ENCODE measurements at places on chromosomes 3 and 15. TPM values are rescaled to one million over a fixed set of nuclear protein-coding genes. Genes with fewer than 3 reads are reported as not detected.

DNA sequence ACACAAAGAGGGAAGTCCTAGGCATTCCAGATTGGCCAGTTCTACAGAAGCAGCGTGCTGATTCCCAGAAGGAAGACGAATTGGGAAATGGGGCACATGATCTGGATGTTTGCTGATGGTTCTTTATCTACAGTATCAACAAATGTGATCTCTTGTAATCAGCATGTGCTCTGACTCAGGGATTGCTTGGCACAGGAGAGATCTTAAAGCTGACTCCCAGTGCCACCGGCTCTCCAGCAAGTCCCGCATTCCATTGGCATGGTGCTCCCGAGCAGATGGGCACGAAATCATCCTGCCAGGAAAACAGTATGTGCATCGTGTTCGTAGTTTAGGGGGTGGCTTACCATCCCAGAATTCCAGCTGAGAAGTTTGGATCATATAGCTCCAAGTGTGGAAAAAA is 259.9 kb upstream of the NR2F2 start:
- H3K36me3 ChIP-seq: no peaks in the 10 kb centered on the region
- H3K27ac ChIP-seq: no peak overlapping the region
- H3K27me3 ChIP-seq: no peaks in the 10 kb centered on the region
- H3K4me1 ChIP-seq: no peaks in the 10 kb centered on the region
- no peak for DNase-seq
- no peak overlapping the region for H3K4me3 ChIP-seq

DNA sequence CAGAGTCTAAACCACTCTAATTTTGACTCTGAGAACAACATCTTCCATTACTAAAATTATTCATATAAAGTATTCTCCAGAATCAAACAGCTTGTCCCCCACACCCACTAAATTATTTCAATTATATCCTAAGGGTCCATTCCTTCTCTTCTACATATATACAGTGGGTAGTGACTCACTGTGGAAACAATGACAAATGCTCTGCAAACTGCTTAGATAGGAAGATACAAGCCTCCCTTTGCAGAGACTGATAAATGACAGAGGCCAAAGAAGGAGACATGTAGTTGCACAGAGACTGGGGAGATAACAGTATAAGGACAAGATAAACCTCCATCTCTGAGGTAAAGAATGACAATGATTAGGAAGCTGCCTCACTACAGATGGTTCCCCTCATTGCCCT is 1087.4 kb downstream of the AGBL1 start:
- no peaks in the 10 kb centered on the region for H3K36me3 ChIP-seq
- no peaks in the 10 kb centered on the region for H3K4me1 ChIP-seq
- H3K27ac ChIP-seq: no peak overlapping the region
- no peaks in the 10 kb centered on the region for H3K27me3 ChIP-seq

NANOGP8 gene
- not detected for total RNA-seq

GRCh38 chr3:89238846-89239245 is 131.4 kb downstream of the EPHA3 start:
- H3K27me3 ChIP-seq: no peaks in the 10 kb centered on the region
- no peak overlapping the region for H3K27ac ChIP-seq
- no peaks in the 10 kb centered on the region for H3K36me3 ChIP-seq

DNA sequence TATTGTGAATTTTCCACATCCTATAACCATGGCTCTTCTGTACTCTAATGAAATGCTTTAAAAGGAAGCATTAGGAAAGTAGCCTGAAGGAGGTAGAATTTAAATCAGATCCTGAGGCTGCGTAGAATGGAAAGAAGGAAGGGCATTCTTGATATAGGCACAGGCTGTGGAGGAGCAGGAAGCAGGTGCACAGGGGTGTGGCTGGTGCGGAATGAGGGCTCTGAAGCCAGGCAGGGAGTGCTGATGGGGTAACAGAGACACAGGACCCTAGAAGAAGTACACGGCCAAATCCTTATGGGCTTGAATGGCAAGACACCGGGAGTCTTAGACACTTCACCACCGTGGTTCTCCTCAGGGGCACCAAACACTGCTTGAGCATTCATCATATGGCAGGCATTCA is 97.0 kb downstream of the MYLK start:
- H3K4me3 ChIP-seq: no peak overlapping the region
- H3K27me3 ChIP-seq: no peaks in the 10 kb centered on the region
- no peaks in the 10 kb centered on the region for H3K36me3 ChIP-seq
- no peaks in the 10 kb centered on the region for H3K4me1 ChIP-seq
- H3K27ac ChIP-seq: no peak overlapping the region
- no peak for DNase-seq

PLA2G4F gene
- total RNA-seq: 0.11 TPM

DNA sequence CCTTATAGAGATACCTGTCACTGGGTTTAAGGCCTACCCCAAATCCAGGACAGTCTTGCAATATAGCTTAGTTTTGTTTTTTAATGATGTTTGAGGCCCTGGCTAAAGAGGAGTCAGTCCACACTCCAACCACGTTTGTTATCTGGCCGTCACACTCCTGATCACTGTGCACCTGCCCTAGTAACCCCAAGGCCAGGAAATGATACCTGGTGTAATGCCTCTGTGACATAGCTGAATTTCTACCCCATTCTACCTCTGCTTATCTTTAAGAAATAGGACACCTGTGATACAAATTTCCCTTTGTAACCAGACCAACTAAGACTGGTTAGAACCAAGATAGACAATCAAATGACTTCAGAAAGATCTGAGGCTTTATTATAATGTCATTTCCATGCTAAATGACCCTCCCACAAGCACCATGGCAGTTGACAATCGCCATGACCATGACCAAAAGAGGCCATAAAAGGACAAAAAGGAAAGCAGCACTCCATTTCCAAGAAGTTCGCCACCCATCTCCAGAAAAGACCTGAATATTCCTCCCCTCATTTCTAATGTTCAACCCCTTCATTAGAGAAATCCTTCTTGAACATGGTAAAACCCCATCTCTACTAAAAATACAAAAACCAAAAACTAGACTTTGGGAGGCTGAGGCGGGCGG is 4.8 kb upstream of the RTP3 start:
- DNase-seq: no peak
- peaks cover 7% of the 10 kb centered on the region for H3K27me3 ChIP-seq
- no peak overlapping the region for H3K27ac ChIP-seq
